ENCODE measurements at places on chromosomes 6 and 20. TPM values are rescaled to one million over a fixed set of nuclear protein-coding genes. Genes with fewer than 3 reads are reported as not detected.

Gene NR2E1
- not detected for total RNA-seq

Gene PFDN6
- 29.2 TPM for total RNA-seq

Gene POLR3F
- 13.3 TPM for total RNA-seq

Gene PEX6
- 65.6 TPM for total RNA-seq

Gene PRDM13
- not detected for total RNA-seq

Gene SCRT2
- not detected for total RNA-seq

Gene NUS1
- total RNA-seq = 34.5 TPM

Gene EEF1A2
- 3.9 TPM for total RNA-seq

Gene UNC93A
- total RNA-seq = not detected

Gene FAM83B
- total RNA-seq = not detected

Gene SPATA25
- 1.1 TPM for total RNA-seq

Gene COL19A1
- 1.0 TPM for total RNA-seq

Gene FAM209B
- not detected for total RNA-seq

Gene AKIRIN2
- total RNA-seq = 17.2 TPM

Gene ZSCAN31
- 1.8 TPM for total RNA-seq

Gene MPIG6B
- not detected for total RNA-seq

Gene TFAP2B
- total RNA-seq = not detected

Gene DACT2
- total RNA-seq = not detected

Gene PXT1
- not detected for total RNA-seq

Gene CEP57L1
- 25.5 TPM for total RNA-seq

Gene SLC17A3
- total RNA-seq = not detected

Gene GRM1
- total RNA-seq = not detected

Gene RAB44
- total RNA-seq = not detected

Gene QKI
- 77.8 TPM for total RNA-seq

Gene KCNK16
- not detected for total RNA-seq

Gene IRF4
- not detected for total RNA-seq

Gene TRERF1
- 1.8 TPM for total RNA-seq

Gene PRR18
- total RNA-seq = not detected
